Hematopoietic multipotent progenitor cell treated with erythropoietin and hydrocortisone succinate and interleukin-3 and kit ligand, for 6 days (in vitro differentiated cells): ENCODE measurements at places on chromosomes 1 and 21.
A peak's percentile ranks its signal among the peaks of the same experiment; 100 is the strongest.

DNA sequence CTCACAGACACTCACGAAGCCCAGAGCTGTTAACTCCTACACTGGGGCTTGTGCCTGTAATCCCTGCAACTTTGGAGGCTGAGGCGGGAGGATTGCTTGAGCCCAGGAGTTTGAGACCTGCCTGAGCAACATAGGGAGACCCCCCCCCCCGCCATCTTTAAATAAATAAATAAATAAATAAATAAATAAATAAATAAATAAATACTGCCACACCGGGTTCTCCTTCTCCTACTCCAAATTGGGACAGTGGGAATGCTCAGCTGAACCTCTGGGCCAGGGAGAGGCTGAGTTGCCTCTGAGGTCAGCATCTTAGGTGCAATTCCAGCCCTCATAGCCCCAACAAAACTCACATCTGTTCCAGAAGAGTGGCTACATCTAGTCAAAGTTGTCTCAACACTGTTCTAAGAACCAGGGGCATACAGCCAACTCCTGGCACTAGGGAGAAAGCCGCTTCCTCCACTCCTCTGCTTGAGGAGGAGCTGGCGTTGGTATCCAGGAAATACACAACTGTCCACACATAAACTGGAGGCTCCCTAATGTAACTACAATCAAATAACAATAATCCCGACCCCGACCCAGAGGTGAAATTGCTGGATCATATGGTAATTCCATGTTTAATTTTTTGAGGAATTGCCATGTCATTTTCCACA, 27.0 kb downstream of the C1orf216 start:
- no peak for DNase-seq

GRCh38 chr1:232813760-232814159, 8.5 kb downstream of the MAP10 start:
- DNase-seq = no peak

DNA sequence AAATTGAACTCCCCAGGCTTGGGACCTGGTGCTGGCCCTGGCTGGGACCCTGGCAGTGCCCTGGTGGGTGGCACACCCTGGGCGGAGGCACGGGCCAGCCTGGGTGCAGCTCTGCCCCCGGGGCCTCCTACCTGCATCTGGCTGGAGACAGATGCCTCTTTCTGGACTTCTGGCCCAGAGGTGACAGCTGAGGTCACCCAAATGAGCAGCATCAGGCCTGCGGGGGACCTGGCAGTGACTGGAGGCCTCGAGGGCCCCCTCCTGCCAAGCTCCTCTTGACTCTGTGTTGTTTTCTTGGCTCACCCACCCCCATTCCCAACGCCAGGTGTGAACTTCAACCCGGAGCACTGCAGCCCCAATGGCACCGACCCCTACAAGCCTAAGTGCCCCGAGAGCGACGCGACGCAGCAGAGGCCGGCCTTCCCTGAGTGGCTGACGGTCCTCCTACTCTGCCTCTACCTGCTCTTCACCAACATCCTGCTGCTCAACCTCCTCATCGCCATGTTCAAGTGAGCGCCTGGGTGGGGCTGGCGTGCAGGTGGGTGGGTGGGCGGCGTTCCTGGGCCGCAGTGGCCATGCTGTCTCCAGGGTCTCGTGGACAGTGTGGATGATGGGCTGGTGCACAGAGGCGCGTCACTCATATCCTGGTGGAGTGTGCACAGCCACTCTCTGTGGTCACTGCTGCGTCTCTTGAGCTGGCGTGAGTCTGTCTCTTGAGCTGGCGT, 41.6 kb upstream of the LRRC3 start:
- DNase-seq = no peak

DNA sequence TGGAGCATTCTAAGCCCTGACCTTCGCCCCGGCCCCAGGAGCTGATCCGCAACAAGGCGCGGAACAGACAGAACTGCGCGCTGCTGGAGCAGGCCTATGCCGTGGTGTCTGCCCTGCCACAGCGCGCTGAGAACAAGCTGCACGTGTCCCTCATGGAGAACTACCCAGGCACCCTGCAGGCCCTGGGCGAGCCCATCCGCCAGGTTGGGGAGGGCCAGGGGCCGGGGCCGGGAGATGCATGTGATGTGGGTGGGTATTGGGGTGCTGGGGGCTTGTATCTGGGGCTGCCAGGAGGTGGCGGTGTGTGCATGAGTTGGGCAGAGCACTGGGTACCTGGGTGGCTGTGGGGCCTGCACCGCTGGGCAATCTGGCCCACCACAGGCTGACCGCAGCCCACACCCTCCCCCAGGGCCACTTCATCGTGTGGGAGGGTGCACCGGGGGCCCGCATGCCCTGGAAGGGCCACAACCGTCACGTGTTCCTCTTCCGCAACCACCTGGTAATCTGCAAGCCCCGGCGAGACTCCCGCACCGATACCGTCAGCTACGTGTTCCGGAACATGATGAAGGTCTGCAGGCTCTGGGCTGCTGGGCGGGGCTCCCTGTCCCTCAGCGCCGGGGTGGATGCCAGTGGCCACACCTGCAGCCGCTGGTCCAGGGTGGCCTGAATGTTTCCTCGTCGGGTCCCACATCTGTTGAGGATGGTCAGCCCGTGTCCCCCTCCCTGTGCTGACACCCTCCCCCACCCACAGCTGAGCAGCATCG, 65.8 kb downstream of the TRIM11 start:
- peak; percentile 32 for DNase-seq

GRCh38 chr1:34924759-34925555, 4.5 kb downstream of the DLGAP3 start:
- DNase-seq = peak; percentile 87

GRCh38 chr1:8378178-8378577, 60.3 kb downstream of the SLC45A1 start:
- DNase-seq = no peak
